Hematopoietic multipotent progenitor cell treated with erythropoietin and hydrocortisone succinate and interleukin-3 and kit ligand, for 6 days (in vitro differentiated cells): ENCODE measurements at places on chromosomes 2 and 18.

- no peak for DNase-seq
Observed at GRCh38 chr2:58054264-58054663, 7.7 kb downstream of the VRK2 start.

- DNase-seq, result peak; percentile 90
Observed at GRCh38 chr2:219402665-219403515, 15.2 kb upstream of the DNPEP start.

DNA sequence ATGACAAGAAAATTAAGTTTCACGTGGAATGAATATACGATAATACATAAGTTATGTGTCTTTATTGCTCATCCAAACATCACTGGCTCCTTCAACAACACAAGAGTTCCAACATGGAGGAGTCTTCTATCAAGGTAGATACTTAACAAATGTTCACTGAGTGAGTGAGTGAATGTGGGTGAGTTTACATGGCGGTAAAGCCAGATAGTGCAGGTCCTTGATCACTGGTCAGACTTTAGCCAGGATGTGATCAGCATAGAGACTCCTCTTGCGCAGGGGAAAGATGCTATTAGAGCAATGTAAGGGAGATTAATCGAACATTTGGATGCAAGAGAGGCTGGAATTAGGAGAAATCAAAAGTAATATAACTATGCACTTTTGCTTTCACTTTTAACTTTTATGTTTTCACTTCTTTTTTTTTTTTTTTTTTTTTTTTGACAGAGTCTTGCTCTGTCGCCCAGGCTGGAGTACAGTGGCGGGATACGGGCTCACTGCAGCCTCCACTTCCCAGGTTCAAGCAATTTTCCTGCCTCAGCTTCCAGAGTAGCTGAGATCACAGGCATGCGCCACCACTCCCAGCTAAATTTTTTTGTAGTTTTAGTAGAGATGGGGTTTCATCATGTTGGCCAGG lies 249.0 kb upstream of the ID2 start:
- no peak for DNase-seq

DNA sequence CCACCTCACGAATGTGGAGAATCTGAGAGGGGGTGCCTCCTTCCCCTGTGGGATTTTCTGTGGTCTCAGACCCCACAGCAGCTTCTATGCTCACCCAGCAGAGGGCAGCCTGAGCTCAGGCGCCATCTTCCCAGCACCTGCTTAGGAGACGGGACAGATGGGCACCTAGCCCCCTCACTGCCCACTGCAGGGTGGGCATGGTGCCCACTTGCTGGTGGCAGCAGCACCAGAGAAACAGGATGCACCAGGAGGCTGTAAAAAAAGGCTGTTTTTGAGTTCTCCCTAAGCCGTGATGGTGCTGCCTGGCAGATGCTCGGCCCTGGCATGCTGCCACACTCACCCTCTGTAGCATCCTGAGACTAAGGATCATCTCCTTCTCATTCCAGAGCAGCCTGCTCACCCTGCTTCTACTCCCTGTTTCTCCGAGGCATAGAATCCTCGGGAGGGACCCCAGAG lies 19.1 kb upstream of the SLC20A1 start:
- DNase-seq, result peak; percentile 81

DNA sequence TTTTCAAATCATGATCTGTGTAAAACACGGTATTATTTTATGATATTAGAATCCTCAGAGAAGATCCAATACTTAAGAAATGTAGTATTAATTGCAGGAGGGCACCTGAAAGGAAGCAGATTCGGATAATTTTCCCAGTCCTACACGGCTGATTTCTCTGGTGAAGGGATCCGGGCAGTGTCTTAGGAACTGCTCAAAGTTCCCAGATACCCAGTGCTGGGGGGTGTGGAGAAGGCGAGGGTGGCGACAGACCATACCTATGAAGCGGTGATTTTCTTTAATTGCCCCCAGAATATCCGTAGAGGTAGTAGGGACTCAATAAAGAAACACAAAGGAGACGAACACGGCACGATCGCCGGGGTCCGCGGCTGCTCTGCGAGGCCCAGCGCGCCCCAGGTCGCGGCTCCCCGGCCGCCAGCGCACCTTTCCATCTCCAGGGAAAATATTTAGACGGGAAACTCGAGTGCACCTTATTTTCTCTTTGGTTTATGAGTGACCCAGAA lies 1.4 kb upstream of the SOX11 start:
- no peak for DNase-seq

- no peak for DNase-seq
Observed at GRCh38 chr2:88967844-88968243, 276.4 kb downstream of the RPIA start.

DNA sequence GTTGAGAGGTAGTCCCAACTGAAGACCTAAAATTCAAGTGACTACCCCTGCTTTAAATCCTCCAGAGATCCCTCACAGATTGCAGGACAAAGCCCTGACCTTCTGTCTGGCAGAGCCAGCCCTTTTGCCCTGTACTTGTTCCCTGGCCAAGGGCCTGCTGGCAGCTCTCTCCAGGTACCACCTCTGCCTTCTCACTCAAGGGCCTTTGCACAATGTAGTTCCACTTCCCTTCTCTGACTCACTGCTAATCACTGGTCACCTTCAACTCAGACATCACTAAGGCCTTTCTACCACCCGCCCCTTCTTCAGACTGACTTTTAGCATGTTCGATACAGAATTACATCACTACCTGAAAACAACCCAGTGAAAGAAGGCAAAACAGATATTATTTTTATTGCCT lies 411.0 kb downstream of the TMEM182 start:
- DNase-seq, result no peak

DNA sequence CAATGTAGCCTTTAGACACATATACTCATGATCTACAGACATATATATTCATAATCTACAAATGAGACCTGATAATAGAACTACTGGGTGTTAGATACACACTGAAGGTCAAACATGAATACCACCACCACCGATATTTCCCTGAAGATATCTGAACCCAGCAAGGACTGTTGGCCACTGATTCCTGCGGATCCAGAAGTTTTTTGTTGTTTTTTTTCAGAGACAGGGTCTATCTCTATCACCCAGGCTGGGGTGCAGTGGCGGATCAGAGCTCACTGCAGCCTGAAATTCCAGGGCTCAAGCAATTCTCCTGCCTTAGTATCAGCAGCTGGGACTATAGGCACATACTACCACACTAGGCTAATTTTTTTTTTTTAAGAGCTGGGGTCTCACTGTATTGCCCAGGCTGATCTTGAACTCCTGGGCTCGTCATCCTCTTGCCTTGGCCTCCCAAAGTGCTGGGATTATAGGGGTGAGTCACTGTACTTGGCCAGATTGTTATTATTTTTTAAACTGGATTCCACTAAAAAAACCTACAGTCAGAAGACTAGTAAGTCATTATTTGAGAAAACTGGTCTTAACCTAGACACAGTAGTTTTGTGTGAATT lies 1.8 kb downstream of the METTL5 start:
- DNase-seq, result no peak

DNA sequence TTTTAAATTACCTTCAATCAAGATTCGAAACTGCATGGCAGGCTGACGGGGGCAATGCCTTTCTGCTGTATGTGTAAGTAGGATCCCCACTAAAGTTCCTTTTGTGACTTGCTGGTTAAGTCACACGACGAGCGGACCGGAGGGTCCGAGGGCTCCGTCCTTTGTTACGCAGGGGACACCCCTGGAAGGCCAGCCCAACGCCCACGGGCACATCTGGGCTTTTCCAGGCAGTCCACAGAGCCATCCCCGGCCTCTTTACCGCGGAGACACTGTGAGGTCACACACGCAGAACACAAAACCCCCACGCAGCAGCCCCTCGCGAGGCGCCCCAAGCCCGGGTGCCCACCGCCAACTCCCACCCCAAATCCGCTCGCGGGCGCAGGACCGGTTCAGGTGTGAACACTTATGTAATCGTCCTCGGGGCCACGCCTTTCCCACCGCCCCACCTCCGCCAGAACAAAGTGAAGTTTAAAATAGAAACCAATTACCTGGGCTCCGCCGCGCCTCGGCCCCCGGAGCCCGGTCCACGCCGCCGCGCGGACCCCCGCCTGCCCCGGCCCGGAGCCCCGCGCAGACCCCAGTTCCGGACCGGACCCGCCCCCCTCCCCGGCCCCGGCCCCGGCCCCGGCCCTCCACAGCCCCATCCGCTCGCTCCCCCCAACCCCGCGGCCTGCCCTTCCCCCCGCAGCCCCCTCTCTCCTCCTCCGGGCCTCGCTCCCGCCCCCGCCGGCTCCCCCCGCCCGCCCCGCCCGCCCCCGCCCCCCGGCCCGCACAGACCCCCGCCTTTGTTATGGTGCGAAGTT lies 4.2 kb downstream of the ZNF516 start:
- peak; percentile 51 for DNase-seq

GRCh38 chr2:232889876-232890401 lies 19.9 kb downstream of the SNORC start:
- DNase-seq, result no peak

DNA sequence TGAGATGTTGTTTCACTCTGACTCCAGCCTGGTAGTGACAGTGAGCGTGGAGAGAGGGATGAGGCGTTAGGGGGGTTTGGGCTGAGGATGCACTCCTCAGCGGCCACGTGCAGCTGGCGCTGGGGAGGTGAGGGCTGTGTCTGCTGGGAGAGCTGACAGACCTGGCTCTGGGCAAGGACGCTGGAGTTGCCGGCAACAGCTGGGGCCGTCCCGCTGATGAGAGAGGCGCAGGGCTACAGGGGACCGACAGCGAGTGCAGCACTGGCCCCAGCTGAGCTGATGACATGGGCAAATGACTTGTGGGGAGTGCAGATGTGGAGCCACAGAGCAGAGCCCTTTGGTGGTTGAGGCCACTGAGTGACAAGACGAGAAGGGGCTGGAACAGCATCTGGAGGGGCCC lies 38.4 kb downstream of the COA5 start:
- DNase-seq, result no peak

- DNase-seq, result peak; percentile 52
Observed at GRCh38 chr2:147560810-147561535, 283.9 kb upstream of the ACVR2A start.

DNA sequence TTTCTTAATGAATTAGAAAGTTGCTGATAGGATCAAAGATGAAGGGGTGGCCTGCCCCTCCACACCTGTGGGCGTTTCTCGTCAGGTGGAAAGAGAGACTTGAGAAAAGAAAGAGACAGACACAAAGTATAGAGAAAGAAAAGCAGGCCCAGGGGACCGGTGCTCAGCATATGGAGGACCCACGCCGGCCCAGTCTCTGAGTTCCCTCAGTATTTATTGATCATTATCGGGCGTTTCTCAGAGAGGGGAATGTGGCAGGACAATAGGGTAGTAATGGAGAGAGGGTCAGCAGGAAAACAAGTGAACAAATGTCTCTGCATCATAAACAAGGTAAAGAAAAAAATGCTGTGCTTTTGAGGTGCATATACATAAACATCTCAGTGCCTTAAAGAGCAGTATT lies 144.3 kb downstream of the CCDC102B start:
- no peak for DNase-seq

GRCh38 chr2:106095478-106096298 lies 98.4 kb downstream of the UXS1 start:
- peak; percentile 80 for DNase-seq

GRCh38 chr2:27042159-27042661 lies 9.3 kb upstream of the AGBL5 start:
- no peak for DNase-seq

- DNase-seq, result no peak
Observed at GRCh38 chr2:15889442-15890123, 50.8 kb upstream of the MYCN start.

GRCh38 chr2:160870729-160871465 lies 289.3 kb upstream of the TANK start:
- no peak for DNase-seq

- peak; percentile 23 for DNase-seq
Observed at GRCh38 chr2:181307203-181307991, 149.8 kb upstream of the ITGA4 start.

DNA sequence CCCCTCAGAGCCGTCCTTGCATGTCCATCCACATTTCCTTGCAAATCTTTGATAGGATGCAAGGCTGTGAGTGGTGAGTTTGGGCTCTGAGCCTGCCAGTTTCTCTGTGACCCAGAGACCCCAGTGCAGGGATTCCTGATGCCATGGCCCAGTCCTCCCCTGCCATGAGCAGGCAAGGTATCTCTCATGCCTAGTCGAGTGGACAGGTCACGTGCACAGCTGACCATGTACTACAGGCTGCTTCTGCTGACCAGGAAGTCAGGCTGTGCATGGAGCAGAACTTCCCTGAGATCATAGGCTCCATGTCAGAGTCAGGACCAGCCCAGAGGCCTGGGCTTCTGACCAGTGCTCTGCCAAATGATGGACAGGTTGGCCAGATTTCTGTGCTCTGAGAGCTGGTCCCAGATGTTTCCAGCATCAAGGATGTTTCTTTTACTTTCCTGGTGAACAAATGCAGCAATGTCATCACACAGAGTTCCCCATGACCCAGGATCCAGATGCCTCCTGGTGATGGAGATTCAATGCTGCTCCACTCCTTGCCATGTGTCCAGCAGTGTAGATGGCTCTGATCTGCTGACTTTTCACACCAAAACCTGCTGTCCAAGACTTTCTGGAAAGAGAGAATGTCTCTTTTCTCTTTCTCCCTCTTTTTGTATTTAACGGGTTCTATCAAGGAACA lies 321.6 kb upstream of the HS6ST1 start:
- DNase-seq, result no peak

DNA sequence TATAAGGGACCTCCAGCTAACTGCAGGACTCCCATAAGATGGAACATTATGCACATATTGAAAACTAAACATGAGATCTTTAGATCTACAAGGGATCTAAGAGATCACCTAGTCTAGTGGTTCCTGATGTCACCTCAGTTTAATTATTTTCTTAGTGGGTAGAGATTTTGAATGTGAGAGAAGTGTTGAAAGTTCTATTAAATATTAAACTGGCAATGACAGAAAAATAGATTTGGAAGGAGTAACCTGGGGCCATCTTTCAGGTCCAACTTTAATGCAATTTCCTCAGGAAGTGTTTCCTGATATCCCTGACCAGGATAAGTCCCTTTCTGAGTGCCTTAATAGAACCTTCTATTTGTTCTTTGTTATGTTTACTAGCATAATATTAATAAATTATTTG lies 29.1 kb upstream of the CPS1 start:
- DNase-seq, result no peak

GRCh38 chr2:32246911-32247310 lies 17.8 kb downstream of the NLRC4 start:
- DNase-seq, result no peak

DNA sequence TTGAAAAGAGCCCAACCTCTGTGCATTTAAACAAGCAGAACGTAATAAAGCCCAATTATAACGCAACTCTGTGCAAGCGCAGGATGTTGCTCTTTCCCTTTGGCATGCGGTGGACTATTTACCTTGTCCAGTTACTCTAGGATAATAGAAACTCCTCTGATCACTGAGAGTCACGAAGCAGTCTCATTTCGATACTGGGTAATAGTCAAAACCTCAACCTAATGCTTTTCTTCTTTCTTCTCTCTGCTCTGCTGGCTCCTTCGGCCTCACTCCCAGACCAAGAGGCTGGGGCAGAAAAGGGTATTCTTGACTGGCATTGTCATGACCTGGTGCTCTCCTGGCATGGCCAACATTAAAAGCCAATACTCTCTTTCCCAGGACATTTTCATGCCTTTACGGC lies 89.7 kb upstream of the GCFC2 start:
- no peak for DNase-seq

- no peak for DNase-seq
Observed at GRCh38 chr2:43685357-43685756, 9.1 kb upstream of the C1GALT1C1L start.

- DNase-seq, result no peak
Observed at GRCh38 chr2:230893841-230894781, 29.4 kb downstream of the ITM2C start.
